ENCODE measurements at places on chromosomes 2 and 18. TPM values are rescaled to one million over a fixed set of nuclear protein-coding genes. Genes with fewer than 3 reads are reported as not detected.

DNA sequence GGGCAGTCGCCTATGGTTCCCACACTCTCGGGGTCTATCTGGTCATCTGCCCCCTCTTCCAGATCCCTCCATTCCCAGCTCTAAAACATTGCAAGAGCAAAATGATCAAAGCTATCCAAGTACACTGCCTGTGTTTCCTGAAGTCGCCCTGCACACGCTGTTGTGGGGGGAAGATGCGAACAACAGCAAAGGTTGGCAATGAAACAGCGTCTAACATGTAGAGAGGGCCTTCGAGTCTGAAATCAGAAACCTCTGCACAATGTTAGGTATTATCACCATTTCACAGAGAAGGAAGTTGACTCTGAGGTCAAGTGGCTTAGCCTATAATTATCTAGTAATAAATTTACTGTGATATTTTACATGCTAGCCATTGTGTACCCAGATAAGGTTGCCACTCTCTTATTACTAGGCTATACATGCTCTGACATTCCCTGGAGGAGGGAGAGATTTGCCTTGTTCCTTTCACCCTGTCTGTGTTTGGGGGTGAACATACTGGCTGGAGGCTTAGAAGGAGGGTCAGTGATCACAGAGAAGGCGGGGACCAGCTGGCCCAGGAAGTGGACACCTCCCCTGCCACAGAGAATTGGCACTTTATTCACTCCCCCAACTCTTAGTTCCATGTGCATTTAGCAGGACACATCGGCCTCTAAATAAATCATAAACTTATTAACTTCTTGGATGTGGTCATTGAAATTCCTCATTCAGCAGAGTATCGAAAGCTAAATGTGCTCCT, 36.8 kb downstream of the KCTD1 start:
- DNase-seq: peak; percentile 18

- DNase-seq: no peak
Observed at GRCh38 chr2:169363560-169364150, 1.3 kb upstream of the LRP2 start.

DNA sequence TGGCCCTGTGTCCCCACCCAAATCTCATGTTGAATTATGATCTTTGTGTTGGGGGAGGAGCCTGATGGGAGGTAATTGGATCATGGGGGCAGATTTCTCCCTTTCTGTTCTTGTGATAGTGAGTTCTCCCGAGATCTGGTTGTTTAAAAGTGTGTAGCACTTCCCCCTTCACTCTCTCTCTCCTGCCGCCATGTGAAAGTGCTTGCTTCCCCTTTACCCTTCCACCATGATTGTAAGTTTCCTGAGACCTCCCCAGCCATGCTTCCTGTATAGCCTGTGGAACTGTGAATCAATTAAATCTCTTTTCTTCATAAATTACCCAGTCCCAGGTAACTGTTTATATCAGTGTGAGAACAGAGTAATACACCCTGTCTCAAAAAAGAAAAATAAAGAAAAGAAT, 25.5 kb downstream of the LRRFIP1 start:
- DNase-seq: no peak

GRCh38 chr2:216839688-216840087, 20.2 kb downstream of the TNP1 start:
- no peak for DNase-seq

DNA sequence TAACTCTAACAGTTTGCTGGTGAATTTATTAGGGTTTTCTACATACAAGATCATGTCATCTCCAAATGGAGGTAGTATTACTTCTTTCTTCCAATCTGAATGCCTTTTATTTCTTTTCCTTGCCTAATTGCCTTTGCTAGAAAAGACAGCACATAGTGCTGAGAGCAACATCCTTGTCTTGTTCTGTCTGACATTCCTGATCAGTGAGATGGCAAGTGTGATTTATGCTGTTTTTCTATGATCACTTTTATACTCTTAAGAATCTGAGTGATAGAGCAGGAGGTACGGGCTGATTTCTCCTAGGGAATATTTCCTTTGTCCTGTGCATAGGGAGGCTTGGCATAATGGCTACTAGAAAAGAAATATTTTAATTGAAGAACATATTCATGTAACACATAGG, 17.3 kb downstream of the LYPD6B start:
- no peak for DNase-seq

GRCh38 chr2:232870018-232870765, at the start of gene SNORC:
Gene SNORC (plus strand): TSS chr2:232870264. CDS start chr2:232870342, 78 bp downstream.
- DNase-seq: no peak

GRCh38 chr2:111689941-111690340, 194.1 kb downstream of the ANAPC1 start:
- DNase-seq: no peak

DNA sequence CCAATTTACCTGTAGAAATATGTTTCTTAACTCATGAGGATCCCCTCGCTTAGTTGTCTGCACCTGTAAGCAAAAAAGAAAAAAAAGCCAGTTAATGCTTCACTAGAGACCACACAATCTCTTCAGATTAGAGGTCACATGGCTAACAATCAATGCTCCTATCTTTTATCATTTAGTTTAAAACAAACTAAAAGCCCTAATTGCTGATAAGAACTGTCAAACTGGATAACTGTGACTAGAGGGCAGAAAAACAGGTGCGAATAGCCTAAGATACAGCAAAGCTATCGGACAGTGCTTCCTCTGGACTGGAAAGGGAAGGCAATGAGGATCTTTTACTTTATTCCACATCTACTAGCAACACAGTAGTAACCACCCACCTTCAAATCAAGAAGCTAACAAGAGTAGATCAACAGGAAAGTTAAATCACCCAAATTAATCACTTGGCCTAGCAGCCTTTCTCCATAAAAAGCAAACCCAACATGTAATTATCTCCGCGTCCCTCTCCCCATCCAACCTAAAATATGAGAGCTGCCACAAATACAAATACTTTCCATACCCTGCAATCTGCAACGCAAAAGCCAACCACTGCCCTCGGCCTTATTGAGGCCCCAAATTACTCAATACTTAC, 734 bp downstream of the SLC25A12 start:
- DNase-seq: peak; percentile 8

DNA sequence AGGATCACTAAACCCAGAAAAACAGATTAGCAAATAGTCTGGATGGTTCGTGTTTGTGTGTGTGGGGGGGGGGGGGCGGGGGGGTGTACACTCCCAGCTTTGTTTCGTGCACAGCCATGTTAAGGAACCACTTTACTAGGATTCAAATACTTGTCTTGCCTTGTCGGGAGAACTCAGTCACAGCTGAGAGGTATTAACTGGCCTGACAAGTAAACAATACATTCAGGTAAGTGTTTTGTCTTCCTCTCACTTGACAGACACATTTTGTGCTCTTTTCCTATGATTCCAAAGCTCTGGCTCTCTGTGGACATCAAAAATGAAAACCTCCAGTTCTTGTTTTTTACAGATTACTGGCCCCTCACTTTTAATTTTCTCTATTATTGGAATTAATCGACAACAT, 173.5 kb downstream of the LRP1B start:
- DNase-seq: no peak

DNA sequence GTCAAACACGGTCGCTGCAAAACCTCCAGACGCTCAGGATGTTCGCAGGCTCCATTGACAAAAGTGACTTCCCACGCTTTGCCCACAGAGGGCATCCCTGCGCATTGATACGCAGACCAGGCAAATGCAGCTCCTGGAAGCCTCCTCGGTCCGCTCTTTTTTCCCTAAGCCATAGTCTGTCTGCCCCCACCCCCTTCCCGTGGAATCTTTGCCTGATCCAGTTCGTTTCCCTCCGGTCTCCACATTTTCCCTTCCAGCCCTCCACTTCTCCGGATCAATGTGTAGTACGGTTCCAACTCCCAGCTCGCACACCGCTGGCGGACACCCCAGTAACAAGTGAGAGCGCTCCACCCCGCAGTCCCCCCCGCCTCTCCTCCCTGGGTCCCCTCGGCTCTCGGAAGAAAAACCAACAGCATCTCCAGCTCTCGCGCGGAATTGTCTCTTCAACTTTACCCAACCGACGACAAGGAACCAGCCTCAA, at the start of gene DCC:
DCC (plus strand) TSS at position 307 of the 481 bp plus-strand sequence. CDS start 591 bp downstream, outside the sequence.
- DNase-seq: peak; percentile 28

DNA sequence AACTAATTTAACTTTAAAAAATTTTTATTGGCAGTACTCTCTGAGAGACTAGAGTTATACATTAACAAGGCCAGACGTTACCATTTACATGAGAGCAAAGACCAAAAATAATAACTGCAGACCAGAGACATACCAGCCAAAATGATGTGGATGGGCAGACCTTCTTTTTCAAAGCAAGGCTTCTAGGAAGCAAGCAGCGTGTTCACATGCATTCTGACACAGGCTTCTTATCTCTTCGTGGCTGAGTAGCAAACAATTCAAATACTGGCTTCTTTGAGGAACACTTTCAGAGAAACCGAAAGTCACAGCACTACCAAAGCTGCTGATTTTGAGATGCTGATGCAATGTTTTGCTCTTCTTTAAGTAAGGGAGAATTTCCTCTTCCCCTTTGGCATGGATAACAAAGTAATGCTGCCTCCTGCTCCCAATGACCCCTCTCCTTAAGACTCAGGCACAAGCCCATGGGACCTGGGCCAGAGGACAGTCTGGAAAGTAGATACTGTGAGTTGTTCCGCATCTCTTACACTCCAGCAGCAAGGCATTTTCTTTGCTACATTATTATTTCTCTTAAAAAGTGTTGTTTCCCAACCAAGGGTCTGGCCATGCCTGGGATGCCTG, 181.9 kb downstream of the MREG start:
- peak; percentile 67 for DNase-seq

DNA sequence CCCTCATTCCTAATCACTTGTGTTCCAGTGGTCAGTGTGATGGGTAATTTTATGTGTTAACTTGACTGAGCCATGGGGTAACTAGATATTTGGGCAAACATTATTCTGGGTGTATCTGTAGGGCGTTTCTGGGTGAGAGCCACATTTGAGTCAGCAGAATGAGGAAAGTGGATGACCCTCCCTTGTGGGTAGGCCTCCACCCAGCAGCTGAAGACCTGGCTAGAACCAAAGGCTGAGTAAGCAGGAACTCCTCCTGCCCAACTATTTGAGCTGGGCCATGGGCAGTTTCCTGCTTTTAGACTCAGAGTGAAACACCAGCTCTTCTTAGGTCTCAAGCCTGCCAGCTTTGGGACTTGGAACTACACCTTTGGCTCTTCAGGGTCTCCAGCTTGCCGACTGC, 141.8 kb downstream of the ACKR3 start:
- DNase-seq: no peak

DNA sequence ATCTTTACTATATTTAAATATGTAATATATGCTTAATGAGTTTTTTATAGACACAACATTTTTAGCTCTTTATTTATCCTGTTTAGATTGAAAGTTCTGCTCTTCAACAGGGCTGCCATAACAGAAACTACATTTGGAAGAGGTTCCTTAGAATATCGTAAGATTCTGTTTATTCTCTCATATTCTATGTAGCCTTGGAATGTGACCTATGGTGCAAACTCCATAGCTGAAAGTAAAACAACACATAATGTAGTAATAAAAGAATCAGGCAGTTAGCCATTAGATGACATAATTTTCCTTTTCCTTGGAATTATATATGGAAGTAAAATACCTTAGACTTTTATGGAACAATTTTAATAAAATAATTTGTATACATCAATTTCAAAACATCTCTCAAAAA, 91.3 kb downstream of the ZNF804A start:
- no peak for DNase-seq

GRCh38 chr2:113187771-113188170, 14.0 kb downstream of the PSD4 start:
- no peak for DNase-seq

Gene ZNF521
- total RNA-seq: not detected

Gene KCNG2
- total RNA-seq: not detected

Gene CIB4
- total RNA-seq: not detected

Gene NYAP2
- total RNA-seq: not detected

Measured in Caki2 (cell line).